ENCODE measurements at places on chromosomes 5 and 9.

DNA sequence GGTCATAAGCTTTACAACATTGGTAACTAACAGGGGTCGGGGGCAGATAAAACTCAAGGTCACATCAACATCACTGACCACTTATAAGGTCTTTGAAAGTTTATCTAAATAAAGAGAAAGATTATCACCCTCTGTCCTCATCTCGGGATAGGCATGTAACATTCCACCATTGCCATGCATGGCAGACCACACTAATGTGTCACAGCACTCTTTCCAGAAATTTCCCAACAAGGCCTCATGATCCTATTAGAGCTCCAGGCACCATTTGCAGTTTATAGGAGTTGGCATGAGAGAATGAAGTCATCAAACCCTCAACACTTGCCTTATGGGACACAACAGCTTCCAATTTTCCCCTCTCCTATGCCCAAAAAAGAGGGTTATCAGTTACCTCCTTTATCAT, 31.9 kb upstream of the ZNF622 start:
- no peak for DNase-seq

DNA sequence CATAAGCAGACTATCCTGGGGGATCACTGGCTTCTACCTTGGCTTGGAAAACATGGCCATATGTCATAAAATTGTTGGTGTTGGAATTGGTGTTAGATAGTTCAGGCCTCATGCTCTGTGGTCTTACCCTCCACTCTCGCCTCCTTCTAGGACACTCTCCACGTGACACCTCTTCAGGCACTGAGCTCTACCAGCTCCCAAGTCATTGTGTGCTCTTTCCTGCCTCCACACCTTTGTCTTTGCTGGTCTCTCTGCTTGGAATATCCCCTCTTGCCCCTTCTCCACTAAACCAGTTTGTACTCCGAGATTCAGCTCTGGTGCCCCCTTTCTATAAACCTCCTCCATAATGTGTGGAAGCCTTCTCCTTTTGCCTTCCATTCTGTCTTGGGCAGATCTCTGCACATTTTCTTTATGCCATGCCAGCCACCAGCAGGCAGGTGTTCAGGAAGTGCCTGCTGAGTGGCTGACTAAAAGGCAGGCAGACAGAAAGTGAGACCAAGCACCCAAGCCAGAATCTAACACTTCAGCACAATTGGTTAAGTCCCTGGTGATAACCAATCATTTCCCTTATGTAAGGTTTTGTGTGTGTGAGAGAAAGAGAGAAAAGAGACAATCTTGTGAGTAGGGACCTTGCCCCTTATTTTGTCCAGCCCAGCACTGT, 37.7 kb downstream of the SAR1B start:
- DNase-seq: no peak

- DNase-seq: no peak
Observed at GRCh38 chr5:18305288-18305924, 671.1 kb downstream of the TAF11L14 start.

GRCh38 chr9:94631599-94631998, 7.7 kb downstream of the FBP1 start:
- DNase-seq: no peak

- DNase-seq: no peak
Observed at GRCh38 chr9:132162764-132163456, 1.1 kb downstream of the NTNG2 start.

GRCh38 chr5:16616536-16617273, at the start of gene RETREG1:
Gene RETREG1 (minus strand): TSS chr5:16616997. CDS start chr5:16616971, 26 bp downstream.
- DNase-seq: peak; percentile 14

DNA sequence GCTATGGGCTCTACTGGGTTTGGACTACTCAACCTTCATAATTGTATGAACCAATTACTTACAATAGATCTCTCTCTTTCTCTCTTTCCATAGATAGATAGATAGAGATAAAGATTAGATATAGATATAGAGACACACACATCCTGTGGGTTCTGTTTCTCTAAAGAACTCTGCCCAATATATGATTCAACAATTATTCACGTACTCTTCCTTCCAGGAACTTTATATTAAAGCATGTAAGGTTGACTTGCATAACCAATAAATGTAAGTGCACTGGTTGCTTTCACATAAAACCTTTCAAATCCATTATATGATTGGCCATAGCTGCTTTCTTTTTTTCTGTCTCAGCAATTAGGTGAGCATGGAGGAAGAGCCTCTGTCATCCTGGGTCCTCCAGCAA, 46.7 kb upstream of the CDH18 start:
- no peak for DNase-seq

DNA sequence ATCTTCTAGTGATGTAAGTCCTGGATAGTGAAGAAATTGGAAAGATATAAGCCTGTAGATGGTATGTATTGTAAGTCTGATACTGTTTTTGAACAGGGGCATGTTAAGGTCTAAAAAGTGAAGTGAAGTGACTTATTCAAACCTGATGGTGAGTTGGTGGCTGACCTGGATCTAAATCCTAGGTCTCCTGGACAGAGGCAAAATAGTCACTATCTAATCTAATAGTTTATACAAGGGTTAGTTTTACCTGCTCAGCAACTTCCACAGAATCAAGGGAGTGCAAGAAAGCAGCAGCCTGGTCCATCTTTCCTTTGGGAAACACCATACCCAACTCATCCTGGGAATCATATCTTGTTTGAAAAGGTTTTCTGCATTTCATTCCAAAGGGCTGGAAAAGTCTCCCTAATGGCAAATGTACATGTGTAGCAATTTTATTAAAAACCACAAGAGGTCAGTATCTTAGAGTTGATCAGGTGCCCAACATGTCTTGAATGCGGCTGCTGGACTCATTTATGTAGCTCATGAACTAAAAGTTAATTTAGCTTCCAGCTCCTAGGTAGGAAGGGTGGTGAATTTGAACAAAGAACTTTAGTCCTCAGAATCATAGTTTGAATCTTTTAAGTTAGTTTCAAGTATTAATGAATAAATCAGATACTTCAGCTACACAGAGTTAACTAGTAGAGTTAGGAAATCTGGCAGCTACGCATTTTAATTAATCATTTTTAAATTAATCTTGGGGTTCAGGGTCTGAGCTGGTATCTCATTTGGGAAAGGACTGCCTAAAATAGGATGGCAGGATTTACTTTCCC, 26.0 kb downstream of the SKP2 start:
- DNase-seq: no peak

GRCh38 chr5:88897748-88898147, 14.8 kb upstream of the MEF2C start:
- DNase-seq: no peak

DNA sequence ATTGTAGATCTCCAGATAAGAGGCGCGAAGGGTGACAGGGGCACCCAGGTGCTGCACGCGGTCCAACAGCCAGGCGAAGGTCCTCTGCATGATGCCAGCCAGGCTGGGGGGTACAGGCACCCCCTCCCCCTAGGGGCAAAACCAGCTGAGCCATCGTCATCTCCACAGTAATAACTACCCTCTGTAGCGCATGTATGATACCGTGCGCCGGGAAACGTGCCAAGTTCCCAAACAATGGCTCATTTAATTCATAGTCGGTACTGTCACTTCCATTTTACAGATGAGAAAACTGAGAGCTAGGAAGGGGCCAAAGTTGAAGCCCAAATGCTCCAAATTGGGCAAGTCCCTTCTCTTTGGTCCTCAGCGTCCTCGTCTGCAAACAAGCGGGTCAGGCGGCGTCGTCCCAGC, 1.5 kb downstream of the KIF12 start:
- no peak for DNase-seq

GRCh38 chr5:180213256-180213600, 4.2 kb upstream of the RASGEF1C start:
- DNase-seq: no peak

- DNase-seq: no peak
Observed at GRCh38 chr9:7433508-7434292, 365.9 kb downstream of the DMAC1 start.

- DNase-seq: no peak
Observed at GRCh38 chr9:126631254-126631653, 17.5 kb downstream of the LMX1B start.

DNA sequence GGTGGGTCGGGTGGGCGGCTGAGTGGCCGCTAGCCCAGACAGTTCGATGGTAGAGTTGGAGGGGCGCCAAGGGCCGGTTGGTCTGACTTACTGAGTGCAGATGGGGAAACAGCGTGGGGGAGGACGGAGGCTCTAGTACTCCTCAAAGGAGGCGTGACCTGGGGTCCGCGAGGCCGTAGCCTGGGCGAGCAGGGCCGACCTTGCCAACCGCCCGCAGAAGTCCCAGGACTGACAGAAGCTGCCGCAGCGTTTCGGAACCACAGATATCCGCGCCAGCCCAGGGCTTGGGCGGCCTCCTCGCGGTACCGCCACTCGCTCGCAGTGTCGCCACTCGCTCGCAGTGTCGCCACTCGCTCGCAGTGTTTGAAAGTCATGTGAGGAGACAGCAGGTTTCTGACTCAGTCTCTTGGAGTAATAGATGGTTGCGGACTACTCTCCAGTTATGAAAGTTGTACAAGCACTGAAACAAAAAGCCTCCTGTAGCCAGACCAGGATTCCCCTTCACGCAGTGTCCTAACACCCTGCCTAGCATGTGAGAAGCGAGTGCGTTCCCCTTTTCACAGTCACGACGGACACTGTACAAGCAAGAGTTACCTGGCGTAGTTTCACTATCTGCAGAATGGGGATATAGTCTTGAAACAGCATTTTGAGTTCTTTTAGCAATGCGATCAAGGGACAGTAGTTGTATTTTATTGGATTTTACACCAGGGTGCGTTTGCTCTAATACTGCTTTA, 674 bp downstream of the TMEM38B start:
- peak; percentile 58 for DNase-seq

- no peak for DNase-seq
Observed at GRCh38 chr5:8196061-8196460, 327.1 kb downstream of the MTRR start.

DNA sequence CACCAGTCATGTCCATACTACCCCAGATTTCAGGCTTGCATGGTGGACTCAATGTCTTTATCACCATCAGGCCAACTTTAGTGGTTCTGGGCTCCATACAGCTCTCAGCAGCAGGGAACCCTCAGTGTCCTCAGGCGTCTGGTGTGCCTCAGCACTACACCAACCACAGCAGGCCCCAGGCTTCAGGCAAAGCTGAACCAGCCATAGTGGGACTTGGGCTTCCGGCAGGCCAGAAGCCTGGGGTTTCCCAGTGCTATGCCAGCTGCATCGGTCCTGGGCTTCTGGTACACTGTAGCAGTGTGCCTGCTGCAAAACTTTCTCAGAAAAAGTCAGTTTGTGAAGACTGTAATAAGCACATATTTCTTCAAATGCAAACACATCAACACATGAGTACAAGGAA, 11.0 kb upstream of the ZDHHC21 start:
- DNase-seq: no peak

DNA sequence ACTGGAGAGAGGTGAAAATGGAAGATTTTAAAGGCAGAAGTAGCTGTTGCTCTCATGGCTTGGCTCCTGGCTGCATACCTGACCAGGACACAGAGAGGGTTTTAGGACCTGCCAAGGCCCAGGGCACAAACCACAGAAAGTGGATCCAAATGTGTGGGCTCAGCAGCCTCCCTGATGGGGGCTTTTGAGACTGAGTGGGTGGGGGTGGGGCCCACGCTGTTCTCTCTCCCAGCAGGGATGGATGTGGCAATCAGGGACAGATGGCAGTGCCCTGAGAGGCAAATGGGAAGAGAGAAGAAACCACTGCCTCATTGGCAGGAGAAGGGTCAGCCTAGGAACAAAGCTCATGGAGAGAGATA, 34.9 kb upstream of the TIFAB start:
- DNase-seq: no peak

DNA sequence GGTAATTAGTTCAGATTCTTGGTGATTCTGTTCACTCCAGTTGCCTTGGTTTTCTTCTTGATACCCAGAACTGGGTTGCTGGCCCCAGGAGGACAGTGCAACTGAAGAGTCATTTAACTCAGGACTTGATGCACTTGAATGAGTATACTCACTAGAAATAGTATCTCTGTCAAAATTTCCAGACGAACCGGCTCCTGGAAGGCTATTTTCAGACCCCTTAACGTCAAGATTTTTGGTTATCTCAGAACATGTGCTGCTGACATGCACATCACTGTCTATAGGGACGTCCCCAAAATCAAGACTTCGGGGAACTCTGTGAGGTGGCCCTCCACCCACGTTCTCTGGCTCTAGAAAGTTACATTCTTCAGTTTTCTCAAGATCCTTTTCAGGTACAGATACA, 56.7 kb upstream of the PCA3 start:
- no peak for DNase-seq

DNA sequence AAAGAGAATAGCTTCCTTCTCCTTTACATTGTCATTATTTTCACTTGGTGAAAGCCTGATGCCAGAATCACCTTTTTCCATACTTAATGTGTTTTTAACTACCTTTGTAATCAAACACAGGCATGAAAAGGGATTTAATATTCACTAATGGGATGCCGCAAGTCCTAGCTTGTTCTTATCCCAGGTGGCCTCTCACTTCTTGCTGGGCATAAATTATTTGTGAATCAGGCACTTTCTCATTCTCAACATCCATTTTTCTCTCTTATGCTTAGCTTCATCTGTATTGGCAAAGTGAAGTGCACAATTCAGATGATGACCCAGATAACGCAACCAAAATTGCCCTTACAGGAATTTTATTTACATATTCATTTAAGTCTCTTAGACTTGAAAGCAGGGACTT, 10.9 kb downstream of the ACTL7B start:
- no peak for DNase-seq

GRCh38 chr9:114738581-114739316, 56.8 kb upstream of the TEX48 start:
- peak; percentile 59 for DNase-seq

DNA sequence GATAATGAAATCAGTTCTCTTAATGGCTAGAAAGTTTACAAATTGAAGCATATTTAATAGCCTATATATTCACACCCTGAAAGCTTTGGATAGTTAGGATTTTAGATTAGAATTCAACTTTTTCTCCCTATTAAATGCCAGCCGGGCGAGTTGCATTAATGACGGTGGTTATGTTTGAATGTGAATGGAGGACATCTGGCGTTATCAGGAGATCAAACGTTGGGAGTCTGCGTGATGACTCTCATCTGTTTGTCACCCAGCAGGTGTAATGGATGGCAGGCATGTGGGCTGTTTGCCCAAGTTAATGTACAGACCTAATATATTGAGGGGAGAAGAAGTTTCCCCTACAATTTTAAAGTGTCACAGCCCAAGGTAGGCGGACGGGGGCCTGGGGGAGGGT, 1227.7 kb upstream of the WWC1 start:
- DNase-seq: no peak

DNA sequence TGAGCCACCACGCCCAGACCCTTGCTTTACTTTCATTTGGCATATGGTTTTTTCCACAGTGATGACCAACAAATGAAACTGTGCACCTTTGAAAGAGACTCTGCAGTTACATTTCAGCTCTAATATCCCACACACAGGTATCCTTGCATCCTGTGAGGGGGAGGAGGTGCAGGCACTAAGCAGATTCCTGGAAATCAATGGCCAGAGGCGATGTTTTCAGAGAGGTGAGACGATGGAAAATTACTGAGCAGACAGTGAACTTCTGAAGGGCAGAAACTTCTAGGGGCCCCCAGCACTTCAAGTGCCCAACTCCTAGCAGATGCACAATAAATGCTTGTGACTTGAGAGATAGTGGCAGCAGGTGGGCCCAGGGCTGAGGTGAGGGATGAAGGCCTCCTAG, 29.8 kb upstream of the GNE start:
- DNase-seq: no peak

- DNase-seq: no peak
Observed at GRCh38 chr5:75885321-75885720, 168.1 kb upstream of the POC5 start.
